Dermis blood vessel endothelial cell (primary cell): ENCODE measurements at places on chromosomes 12 and 14. TPM values are rescaled to one million over a fixed set of nuclear protein-coding genes. Genes with fewer than 3 reads are reported as not detected.
A peak's percentile ranks its signal among the peaks of the same experiment; 100 is the strongest.

DNA sequence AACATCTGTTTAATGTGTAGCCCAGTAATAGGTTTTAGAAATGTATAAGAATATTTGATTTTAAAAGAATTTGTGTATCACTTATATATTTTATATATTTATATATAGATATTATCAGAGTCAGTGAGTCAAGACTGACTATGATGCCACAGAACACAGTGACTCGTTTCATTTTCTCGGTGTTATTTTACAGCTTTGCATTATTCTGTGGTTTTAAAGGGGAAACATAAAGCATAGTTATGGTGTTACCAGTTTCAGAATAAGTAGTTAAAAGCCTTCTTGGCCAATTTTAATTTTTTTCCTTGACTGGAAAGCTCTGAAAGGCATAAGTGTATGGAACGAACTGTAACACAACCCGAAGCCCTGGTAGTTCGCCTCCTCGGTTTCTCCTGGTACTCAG lies 91.0 kb downstream of the GRIP1 start:
- no peak for DNase-seq

DNA sequence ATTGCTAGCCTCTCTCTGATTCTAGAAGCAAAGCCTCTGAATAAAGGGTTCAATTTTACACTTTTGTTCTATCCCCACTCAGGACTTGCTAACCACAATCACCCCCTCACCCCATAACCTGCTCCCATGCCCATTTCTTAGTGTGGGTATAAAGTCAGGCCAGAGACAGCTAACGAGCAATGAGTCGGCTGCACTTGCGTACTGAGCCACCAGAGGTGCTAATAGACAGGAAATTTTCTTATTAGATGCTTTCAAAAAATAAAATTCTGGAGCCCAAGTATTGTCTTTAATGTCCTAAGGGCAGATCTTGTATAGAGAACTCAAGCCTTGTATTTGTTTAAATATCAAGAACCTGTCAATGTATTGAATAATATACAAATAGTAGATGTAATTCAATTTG lies 256.9 kb downstream of the SYT1 start:
- DNase-seq: peak; percentile 11

DNA sequence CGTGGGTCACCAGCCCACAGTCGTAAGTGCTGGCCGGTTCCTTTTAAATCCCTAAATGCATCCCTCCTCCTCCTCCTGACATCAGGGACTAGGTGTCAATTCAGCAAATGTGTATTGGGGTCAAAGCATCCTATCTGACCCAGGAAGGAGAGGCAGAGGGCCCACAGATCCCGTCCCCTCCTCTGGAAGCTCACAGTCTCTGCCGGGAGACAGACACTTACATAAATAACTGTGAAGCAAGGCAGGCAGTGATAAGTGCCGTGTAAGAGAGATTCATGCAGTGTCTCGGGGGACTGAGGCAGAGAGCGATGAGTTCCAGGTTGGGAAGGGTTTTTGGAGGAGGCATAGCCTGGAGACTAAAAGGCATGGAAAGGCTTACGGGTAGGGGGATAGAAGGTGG lies 44.1 kb downstream of the HRK start:
- no peak for DNase-seq

ARF3 gene
- total RNA-seq: 46.1 and 61.5 TPM in 2 replicates

DNA sequence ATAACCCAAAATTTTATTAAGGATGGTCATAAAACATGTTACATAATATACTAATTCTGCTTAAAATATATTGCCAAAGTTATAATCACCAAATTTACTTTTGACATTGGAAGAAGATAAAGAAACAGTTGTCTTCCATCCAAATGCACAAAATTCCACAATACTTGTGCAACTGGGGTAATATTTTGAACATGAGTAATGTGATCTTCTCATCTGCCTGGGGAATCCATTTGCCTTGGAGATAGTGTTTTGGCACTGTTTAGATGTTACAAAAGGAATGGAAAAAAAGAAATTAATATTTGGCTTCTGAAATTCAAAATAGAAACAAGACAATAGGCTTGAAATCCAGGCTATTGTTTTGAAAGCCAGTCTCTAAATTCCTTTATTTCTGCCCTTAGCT lies 9.1 kb downstream of the GPR19 start:
- no peak for DNase-seq

- DNase-seq: peak; percentile 23
Measured at GRCh38 chr12:31508436-31509150, 82.3 kb downstream of the DENND5B start.

DNA sequence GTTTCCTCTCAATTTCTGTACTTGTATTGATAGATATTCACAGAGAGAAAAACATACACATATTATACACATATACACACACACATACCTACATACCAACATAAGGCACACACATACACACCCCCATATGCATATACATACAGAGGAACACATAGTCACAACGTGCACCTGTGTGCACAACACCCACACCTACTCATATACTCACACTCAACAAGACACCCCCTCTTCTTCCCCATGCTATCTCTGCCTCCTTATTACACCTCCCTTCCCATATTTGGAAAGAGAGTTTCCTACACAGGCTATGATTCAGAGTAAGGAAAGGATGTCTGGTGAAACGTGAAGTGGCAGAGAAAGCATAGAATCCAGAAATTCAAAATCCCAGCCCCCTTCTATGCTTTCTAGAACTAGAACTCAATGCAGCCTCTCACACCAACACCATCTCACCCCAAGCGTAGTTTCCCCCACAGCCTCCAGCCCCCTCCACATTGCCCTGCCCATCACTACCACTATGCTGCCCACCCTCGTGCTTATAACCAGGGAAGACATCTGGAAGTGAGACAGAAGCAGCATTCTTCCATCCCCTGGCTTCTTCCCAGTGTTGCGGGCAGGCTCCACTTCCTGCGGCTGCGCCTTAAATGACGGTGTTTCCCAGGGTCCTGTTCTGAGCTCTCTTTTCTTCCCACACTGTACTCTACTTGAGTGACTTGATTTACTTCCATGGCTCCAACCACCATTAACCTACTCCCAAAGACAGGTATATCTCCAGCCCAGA lies 2.4 kb downstream of the RNASE8 start:
- DNase-seq: no peak

DNA sequence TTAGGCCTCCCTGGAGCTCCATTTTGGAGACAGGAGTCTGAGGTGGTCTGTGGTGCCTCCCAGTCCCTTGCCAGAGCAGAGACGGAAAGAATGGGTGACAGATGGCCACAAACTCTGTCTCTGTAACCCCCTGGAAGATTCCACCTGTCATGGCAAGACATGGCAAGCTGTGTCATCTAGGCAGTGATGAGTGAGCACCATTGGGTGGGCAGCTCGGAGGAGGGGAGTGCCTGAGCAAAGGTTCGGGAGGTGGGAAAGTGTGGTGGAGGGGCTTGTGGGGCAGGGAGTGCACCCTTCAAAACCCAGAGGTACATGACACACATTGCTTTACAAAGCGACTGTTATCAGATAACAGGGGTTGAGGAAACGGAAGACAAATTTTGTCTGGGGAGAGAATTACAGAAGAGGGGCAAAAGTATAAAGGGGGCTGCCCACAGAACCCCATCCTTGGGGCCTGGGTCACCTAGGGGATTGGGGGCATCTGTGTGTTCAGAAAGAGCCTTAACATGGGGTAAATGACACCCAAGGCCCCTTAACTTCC lies 3.5 kb downstream of the RIN3 start:
- DNase-seq: no peak

GRCh38 chr12:57460468-57460784 lies 841 bp downstream of the GLI1 start:
- DNase-seq: no peak

- no peak for DNase-seq
Measured at GRCh38 chr12:52713960-52714886, 10.9 kb upstream of the KRT77 start.

GRCh38 chr12:105574056-105574715 lies 243.7 kb downstream of the C12orf75 start:
- DNase-seq: peak; percentile 40
